ENCODE measurements at places on chromosomes 4 and X. TPM values are rescaled to one million over a fixed set of nuclear protein-coding genes. Genes with fewer than 3 reads are reported as not detected.

DNA sequence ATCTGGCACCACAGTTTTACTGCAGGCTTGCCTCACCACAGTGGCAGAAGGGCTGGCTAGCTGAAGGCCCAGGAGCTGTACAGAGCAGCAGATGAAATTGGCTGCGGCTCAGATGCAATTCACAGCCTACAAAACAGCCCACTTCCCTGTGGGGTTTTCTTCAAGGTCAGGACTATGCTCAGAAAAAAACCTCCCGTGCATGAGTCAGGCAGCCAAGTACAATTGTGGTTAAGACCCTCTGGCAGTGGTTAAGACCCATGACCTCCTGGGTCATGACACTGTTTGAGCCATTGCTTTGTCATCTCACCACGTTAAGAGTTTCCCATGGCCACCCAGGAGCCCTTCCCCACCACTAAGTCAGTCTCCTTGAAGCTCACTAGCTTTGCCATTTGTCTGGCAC, 276.3 kb downstream of the HNRNPD start:
- no peak for DNase-seq

DNA sequence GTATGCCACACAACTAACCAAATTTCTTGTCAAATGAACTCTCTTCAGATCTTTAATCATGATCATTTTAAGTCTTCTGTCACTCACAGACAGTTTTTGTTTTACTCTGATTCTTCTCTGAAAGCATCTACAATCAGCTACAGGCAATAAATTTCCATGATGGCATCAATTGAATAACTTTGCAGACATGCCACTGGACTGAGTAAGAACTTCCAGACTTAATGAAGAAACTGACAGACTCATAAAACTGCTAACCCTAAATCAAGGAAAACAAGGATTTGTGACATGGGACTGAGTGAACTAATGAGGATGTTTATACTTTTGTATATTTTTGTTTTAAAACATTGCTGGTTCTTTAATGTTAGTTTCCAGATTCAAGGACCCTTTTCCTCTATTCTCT, 5.5 kb upstream of the PPP1R2C start:
- DNase-seq: no peak

Gene ADAD1
- not detected for total RNA-seq

DNA sequence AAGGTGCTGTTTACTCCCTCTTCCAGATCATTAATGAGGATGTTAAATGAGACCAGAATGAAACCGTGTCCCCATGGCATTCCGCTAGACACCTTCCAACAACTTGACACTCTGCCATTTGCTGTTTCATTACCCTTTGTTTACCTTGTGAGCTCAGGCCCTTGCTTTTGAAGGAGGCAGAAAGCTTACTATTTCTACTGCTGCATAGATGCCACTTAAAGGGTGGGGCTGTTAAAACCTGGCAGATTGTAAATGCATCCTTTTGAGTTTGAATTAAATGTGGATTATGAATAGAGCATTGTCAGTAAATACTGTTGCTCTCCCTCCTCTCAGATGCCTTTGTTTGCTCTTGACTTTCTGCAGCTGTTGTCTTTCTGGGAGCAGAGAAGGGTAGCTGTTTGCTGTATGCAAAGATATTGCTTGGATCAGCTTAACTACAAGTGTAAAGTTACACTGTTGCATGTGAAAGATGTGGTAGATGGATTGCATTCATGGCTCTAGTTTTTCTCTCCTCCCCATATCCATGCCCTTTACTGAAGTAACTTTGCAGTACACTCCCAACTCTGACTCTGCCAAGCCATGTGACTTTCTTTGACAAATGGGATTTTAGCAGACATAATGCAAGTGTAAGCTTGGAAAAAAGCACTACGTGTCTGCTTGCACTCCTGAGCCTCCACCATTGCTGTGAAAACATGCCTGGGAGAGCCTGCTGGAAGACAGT, 75.0 kb upstream of the DHX15 start:
- no peak for DNase-seq

DNA sequence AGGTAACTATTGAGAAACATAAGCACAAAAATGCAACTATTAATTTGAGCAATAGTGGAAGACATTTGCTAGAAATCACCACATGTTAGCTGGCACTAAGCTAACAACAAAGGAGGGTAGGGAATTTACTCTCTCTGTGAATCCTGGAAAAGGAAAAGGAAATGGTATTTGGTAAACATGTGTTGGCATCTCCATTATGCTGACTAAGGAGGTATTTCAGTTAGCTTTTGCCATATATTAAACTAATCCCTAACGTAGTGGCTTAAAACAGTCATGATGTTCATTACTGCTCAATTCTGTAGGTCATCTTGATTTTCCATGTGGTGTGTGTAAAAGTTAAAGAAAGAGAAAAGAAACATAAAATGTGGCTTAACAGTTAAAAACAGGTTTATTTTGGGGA, 1686.5 kb upstream of the PCDH7 start:
- DNase-seq: no peak

- DNase-seq: no peak
Observed at GRCh38 chr4:109462297-109462696, 28.7 kb downstream of the SEC24B start.

DNA sequence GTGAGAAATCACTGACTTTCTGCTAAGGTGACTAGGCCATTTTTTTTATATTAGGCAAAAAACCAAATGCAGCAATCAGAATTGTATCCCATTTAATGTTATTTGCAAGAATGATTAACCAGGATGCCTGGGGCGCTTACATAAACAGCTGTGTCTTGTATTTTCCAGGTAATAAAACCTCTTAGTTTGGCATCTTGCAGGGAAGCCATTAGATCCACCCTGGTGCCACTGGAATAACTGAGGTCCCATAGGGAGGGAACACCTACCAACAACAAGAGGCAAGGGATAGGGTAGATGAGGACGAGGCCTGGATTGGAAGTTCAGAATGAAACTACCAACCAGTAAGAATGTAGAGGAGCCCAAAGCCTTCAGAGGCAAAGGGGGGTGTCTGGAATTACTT, 288.3 kb downstream of the ARHGAP24 start:
- DNase-seq: no peak

DNA sequence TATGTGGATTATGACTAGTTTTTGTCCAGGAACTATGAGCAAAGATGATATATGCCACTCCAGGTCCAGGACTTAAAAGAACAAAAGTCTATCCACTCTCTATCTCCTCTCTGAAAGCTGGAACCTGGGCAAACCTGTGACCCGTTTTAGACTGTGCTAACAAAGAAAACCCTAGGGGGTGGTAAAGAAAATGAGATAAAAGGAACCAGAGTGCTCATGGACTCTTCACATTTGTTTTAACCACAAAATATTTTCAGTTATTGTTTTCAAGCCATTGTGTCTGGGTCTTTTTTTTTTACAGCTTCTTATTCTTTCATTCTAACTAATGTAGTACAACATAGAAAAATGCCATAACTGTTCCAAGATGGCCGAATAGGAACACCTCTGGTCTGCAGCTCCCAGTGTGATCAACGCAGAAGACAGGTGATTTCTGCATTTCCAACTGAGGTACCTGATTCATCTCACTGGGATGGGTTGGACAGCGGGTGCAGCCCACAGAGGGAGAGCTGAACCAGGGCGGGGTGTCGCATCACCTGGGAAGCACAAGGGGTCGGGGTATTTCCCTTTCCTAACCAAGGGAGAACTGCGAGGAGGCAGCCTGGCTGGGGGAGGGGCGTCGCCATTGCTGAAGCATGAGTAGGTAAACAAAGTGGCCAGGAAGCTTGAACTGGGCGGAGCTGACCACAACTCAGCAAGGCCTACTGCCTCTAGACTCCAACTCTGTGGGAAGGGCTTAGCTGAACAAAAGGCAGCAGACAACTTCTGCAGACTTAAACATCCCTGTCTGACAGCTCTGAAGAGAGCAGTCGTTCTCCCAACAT, 45.1 kb downstream of the CHM start:
- DNase-seq: peak; percentile 31

DNA sequence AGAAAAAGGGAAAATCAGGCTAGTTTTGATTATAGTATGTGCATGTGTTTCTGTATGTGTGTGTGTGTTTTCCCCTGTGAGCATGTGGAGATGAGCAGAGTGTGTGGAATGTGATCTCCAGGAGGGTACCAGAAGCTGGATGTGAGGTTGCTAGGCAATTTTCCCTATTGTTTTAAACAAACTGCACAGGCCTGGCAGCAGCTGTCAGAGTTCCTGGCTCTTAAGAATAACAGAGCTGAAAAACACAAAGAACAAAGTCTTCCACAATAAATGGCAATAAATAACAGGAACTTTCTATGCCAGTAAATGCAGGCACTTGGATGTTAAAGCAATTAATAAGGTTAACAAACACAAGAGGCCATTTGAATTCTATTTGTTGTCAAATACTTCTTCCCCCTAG, 344.6 kb upstream of the CTSO start:
- no peak for DNase-seq

Gene OPRPN
- total RNA-seq: not detected

DNA sequence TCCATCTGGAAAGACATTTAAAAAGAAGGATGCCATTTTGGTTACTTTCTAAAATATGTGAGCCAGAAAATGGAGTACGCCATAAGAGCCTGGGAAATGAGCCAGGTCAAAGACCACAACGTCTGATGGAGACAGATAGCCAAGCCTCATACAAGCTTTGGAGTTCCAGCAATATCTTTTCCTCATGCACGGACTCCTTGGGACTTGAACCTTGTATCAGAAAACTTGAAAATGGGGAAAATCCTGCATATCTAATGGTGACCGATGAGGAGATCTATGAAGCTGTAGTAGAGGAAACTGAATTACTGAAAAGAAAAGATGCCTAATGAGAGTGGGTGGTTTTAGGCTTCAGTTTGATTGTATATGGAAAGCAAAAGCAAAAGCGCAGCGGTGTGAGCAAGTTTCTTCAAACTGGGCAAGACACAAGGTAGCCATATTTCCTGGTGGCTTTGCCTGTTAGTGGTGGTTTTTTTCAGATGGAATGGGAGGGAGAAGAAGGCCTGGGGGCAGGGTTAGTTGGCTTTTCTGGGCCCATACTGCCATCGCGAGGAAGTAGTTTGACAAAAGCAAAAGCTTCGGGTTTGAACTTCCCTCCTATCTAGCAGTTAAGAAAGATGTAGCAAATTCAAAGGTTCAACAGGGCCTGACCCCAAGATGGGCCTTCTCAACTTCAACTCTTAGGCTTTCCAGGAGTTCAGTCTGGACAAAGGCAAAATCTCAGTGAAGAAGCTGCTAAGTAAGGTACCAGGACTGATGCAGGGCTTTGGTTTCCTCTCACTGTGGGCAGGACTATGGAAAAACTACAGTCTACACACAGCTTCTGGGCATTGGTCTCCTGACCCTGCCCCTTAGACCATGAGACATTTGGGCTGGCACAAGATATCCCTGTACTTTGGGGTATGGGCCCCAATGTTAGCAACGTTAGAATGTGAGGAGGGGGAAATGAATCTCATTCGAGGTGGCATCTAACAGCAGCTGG, 210.0 kb upstream of the STK26 start:
- DNase-seq: no peak

GRCh38 chrX:155673338-155673737, 60.6 kb upstream of the TMLHE start:
- DNase-seq: no peak

Gene SLC35A2
- 25.9 TPM for total RNA-seq

DNA sequence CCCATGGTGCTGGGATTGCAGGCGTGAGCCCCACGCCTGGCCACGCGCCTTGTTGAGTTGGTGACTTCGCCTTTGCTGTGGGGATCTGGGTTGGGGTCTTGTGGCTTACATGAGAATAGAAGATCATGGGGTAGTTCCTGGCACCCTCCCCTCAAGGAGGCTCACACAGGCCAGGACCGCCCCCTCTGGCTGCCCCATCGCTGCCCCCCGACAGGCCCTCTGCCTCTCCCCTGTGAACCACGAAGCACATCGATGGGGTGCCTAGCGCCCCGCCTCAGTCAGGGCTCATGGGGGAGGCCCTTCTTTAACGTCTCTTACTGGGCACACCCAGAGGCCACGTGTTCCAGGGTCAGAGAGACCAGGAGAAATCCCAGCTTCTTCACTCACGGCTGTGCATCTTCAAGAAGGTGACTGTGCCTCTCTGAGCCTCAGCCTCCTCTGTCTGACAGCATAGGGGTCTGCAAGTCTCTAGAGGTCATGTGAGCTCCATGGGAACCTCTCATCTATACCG, 23.6 kb upstream of the SPON2 start:
- DNase-seq: no peak

GRCh38 chr4:85784947-85785346, 310.0 kb downstream of the ARHGAP24 start:
- DNase-seq: no peak

DNA sequence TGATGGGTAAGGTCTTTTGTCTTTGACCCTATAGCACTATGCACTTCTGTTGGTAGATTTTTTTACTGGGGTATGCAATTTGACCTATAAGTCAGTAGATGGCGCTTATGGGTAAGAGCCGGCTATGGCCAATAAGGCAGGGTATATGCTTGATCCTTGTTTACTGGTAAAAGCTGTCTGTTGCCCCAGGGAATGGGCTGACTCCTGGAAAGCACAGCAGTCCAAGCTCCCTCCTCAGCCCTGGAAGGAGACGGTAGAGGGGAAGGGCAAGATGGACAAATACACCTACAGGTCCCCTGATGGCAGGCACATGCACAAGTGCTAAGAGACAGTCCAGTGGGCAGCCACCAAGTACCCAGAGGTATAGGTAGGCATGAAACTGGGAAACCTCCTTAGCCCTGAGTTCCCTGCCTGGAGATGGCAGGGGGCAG, 63.7 kb downstream of the ADAMTS3 start:
- peak; percentile 19 for DNase-seq

All from NCI-H460 (cell line).